Brain (organoid and tissue), 16 donors: ENCODE measurements at places on chromosomes 13 and 19.

- DNase-seq = no peak
These were observed 5.9 kb upstream of the SRRM5 start for GRCh38 chr19:43605875-43606568.

GRCh38 chr13:78636495-78636894 lies 22.5 kb downstream of the OBI1 start:
- no peak for DNase-seq

DNA sequence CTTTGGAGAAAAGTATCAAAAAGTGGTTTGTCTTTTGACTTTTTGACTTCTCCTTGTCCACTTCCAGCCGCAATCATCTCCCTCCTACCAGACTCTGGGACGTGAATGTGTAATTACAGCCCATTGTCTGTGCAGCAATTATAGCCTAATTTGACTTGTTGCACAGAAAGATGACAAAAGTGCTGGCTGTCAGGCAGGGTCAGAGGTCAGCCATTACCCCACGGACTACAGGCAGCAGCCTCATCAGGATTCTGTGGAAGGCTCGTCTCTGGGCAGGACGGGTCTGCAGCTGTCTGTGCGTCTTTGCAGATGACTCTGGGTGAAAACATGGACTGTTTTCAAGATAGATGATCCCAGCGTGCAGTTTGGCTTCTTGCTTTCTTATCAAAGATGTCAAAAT lies 102.2 kb upstream of the EDNRB start:
- DNase-seq = peak; percentile 53

DNA sequence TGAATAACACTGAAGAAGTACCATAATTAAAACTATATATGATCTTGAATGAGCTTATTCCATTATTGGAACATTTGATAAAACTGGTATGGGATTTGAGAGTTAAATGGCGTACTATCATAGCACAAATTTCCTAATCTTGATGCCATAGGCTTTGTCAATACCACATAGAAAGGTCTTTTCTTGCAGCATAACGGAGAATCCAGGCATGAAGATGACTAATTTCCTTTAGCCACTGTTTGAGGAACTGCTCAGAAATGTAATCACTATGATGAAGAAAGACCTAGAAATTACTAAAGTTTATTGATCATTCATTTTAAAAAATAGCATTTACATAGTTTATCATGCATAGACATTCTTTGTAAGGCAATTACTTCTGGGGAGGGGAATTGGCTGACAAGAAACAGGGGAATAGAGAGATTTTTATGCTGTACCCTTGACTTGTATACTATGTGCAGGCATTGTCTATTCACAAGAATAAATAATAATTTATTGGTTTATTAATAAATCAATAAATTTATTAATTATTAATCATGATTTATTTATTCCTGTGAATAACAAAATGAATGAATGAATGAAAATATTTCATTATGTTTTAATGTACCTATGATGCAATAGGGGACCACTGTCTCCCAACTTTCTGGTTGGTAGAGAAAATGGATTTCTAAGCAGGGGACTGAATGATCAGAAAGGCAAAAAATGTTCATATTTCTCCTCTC lies 2676.6 kb downstream of the PCDH9 start:
- no peak for DNase-seq

- no peak for DNase-seq
These were observed 1.3 kb downstream of the ZFP14 start for GRCh38 chr19:36377541-36378178.

GRCh38 chr13:70424428-70424827 lies 316.2 kb upstream of the KLHL1 start:
- no peak for DNase-seq

GRCh38 chr19:3087769-3088168 lies 6.4 kb upstream of the GNA11 start:
- no peak for DNase-seq

GRCh38 chr13:51976423-51976822 lies 34.8 kb downstream of the ATP7B start:
- no peak for DNase-seq

DNA sequence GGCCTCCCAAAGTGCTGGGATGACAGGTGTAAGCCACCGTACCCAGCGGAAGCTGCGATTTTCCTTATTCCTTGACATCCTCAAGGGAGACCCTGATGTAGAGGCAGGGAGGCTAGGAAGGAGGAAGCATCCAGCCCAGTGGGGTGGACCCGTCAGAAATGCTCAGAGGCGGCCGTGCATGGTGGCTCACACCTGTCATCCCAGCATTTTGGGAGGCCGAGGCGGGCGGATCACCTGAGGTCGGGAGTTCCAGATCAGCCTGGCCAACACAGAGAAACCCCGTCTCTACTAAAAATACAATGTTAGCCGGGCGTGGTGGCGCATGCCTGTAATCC lies 11.6 kb downstream of the GZMM start:
- DNase-seq = no peak

- no peak for DNase-seq
These were observed 1470.9 kb downstream of the UQCRFS1 start for GRCh38 chr19:27742041-27742440.

- no peak for DNase-seq
These were observed 450.3 kb upstream of the ARGLU1 start for GRCh38 chr13:107018285-107018684.

- no peak for DNase-seq
These were observed 230.4 kb downstream of the ATP8A2 start for GRCh38 chr13:25602176-25602575.

- DNase-seq = no peak
These were observed 16.2 kb downstream of the NCLN start for GRCh38 chr19:3201911-3202310.

DNA sequence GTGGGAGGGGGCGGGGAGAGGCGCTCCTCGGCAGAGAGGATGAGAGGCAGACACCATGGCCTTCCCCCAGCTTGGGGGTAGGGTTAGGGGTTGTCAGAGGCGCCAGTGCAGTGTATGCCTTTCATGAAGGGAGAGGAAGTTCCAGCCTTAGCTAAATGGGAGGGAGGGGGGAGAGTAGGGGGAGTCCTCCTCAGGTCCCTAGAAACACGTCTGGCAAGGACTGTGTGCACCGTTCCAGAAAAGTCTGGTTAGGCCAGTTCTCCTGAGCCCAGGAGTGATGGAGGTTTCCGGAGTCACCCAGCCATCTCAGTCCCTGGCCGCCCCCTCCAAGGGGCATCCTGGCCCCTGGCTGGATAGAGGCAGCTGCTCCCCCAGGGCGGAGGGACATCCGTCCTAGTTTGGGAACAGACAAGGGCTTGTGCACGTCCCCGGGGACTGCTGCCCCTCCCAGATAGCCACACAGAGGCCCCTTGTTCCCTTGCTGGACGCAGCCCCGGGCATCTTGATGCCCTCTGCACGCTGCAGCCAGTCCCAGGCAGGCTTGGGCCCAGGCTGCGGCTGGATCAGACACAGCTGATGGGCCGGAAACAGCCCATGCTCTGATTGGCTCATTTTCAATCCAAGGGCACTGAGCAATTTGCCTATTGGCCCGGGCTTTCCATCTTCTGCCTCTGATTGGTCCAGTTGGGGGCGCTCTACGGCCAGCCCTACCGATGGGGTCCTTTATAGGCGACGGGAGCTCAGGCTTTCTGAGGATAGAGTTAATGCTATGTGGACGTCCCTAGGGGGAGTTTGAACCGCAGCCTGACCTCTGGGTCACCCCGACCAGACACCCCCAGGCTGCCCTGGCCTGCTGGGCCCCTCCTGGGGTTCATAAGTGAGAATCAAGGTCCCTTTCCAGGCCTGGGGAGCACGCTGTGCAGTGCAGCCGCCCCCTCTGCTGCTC lies 3.8 kb downstream of the S1PR2 start:
- peak; percentile 42 for DNase-seq

GRCh38 chr13:77328819-77329132 lies 1.9 kb upstream of the MYCBP2 start:
- DNase-seq = no peak

GRCh38 chr13:31427151-31428100 lies 227.7 kb downstream of the B3GLCT start:
- DNase-seq = no peak

DNA sequence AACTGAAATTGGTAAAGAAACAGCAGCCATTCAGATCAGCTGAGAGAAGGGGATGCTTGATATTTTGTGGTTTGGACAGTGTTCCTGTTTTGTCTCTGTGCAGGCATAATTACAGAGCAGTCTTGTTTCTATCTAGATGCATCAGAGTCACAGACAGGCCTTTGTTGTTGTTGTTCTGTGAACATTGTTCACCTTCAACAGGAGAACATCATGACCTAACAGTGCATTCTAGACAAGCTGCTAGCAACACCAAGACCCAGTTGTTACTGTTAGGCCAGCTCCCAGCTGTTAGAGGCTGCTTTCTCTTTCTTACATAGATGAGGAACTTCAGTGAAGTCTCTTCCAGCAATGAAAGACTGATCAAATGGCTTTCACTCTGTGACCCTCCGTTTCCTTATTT lies 8.5 kb upstream of the LSR start:
- no peak for DNase-seq

- no peak for DNase-seq
These were observed 16.8 kb upstream of the NMRK2 start for GRCh38 chr19:3916033-3916432.

DNA sequence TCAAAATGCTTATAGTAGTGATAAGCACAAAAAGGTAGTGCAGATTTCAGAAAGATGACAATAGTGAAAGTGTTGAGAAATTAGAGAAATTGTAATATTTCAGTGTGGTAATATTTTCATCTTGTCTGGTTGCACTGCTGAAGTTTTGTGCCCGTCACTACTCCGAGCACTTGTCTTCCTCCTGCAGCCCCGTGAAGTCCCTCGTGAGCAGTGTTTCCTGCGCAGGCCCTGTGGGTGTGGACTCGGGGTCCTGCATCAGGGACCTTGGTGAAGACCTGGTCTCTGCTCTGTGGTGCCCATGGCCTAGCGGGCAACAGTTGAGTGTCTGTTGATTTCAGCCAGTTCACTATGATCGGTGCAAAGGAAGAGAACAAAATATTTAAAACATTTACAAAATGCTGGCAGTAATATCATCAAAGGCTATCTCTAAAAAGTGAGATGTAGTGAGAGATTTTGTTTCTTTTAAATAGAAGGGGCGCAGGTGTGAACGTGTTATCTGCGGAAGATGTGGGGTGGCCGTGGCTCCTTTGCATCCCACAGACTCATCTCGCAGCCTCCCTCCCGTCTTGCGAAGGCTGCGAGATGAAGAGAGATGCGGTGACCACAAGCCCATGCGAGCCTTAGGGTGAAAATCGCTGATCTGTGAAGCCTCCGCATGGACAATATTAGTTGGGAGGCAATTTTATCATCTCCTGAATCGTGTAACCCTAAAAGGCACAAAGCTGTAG lies 27.7 kb upstream of the DCUN1D2 start:
- no peak for DNase-seq

DNA sequence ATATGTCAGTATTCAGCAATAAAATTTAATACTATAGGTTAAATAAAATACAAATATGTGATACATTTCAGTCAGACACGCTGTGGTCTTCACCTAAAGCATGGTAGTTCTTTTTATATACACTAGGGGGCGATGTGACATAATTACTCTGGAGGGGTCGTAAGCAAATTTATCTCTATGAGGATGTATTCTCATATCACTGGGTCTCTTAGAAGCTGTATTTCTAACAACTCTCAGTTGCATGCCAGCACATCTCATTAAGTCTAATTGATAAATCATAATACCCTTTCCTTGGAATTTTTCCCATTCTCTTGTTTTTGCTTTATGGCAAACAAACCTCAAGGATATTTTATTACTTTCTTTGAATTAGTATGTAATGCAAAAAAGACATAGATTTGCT lies 3.9 kb upstream of the PCDH17 start:
- DNase-seq = peak; percentile 52

- DNase-seq = no peak
These were observed 300.3 kb downstream of the MYO16 start for GRCh38 chr13:108929532-108930206.

DNA sequence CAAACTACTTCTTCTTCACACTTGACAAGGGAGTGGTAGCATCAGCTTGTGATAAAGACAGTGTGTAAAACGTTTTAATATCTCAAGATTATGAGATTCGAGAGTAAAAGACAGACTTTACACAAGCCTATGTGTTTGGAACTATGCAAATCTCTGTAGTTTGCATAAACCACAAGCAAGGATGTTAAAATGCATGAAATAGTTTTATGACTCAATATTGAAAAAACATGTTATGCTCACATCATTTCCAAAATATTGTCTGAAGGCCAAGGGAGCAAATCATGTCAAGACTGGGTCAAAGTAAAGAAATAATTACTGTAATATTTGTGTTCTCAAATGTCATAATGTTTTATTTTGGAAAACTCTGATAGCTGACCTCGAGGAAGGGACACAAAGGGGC lies 316.8 kb upstream of the KLF12 start:
- DNase-seq = no peak

- peak; percentile 36 for DNase-seq
These were observed 27.5 kb upstream of the KATNAL1 start for GRCh38 chr13:30334663-30335386.

- no peak for DNase-seq
These were observed 290.1 kb downstream of the FOXO1 start for GRCh38 chr13:40376296-40376849.

- peak; percentile 55 for DNase-seq
These were observed 102.2 kb upstream of the PEG3 start for GRCh38 chr19:56942756-56943155.

DNA sequence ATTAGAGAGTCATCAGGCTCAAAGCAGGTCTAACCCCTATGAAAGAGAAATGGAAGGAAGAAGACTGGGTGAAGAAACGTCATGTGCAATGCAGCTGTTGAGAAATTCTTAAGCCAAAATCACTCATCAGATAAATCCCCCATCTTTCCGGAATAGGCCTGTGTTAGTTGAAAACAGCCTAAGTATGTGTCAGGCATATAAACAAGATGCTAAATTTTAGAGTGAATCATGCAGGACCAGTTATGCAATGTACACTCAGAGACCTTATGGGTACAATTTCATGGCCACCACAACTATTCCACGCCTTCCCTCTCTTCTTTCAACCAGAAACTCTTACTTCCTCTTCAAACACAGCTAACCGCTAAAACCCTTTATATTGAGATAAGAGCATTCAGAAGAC lies 717.7 kb upstream of the ATXN8OS start:
- DNase-seq = no peak

GRCh38 chr19:53865918-53866864 lies 1.5 kb upstream of the MYADM start:
- DNase-seq = peak; percentile 88

- DNase-seq = no peak
These were observed 129.2 kb upstream of the PEG3 start for GRCh38 chr19:56969759-56970178.

- no peak for DNase-seq
These were observed 2816.6 kb downstream of the PCDH9 start for GRCh38 chr13:64413529-64413928.

DNA sequence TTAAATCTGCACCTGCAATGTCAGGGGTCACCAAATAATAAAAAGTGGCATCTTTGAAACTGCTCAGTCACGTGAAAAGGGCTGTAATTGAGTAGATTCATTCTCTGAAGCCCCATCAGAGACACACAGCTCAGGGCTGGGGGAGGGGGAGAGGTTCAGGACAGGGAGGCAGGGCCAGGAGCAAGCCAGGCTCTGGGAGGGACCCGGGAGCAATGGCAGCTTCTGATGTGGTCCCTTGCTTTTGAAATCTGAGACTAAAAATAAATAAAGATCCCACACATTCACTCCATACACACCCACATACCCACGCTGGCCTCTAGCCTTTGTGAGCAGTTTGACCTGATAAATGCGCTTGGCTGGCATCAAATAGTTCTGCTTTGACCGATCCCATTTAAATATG lies 32.8 kb downstream of the GSX1 start:
- DNase-seq = no peak
